ENCODE measurements at places on chromosomes 2 and 18. TPM values are rescaled to one million over a fixed set of nuclear protein-coding genes. Genes with fewer than 3 reads are reported as not detected.

Gene TXNDC2
- not detected for polyA plus RNA-seq

Gene C2orf72
- 2.6 TPM for polyA plus RNA-seq

Gene IL36A
- polyA plus RNA-seq: not detected

Gene UGT1A4
- 0.84 TPM for polyA plus RNA-seq

Gene CNNM4
- 3.7 TPM for polyA plus RNA-seq

Gene CCDC74A
- polyA plus RNA-seq: 10.5 TPM

DNA sequence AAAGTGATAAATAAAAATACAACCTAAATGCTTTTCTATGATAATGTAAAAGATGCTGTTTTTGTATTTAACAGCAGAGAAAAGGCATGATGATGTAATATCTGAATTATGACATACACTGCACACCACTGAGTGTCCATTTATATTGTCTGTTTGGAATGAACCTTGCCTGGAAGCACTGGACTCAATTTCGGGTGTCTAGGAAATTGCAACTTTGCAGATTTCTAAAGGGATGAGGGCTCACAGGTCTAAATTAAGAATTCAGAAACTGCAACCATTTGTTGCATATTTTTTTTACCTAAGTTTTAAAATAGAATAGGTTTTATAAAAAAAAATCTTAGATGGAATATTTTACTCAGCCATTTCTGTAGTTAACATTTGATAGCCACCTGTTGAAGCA lies 131.1 kb upstream of the EPC2 start:
- H3K4me3 ChIP-seq: no peak overlapping the region
- no peaks in the 10 kb centered on the region for H3K4me1 ChIP-seq
- no peak for DNase-seq
- H3K36me3 ChIP-seq: no peaks in the 10 kb centered on the region
- H3K27ac ChIP-seq: no peak overlapping the region
- no peaks in the 10 kb centered on the region for H3K27me3 ChIP-seq

- no peaks in the 10 kb centered on the region for H3K36me3 ChIP-seq
- DNase-seq: no peak
- peak overlapping the region; percentile 50 for H3K4me3 ChIP-seq
- no peak overlapping the region for H3K27ac ChIP-seq
Observed at GRCh38 chr2:71275939-71276310, 49.0 kb upstream of the PAIP2B start.

GRCh38 chr2:64363140-64363539 lies 90.8 kb upstream of the LGALSL start:
- no peak overlapping the region for H3K4me3 ChIP-seq
- H3K36me3 ChIP-seq: no peaks in the 10 kb centered on the region
- H3K27me3 ChIP-seq: no peaks in the 10 kb centered on the region

- H3K27me3 ChIP-seq: no peaks in the 10 kb centered on the region
- DNase-seq: no peak
Observed at GRCh38 chr2:53994818-53995808, 24.3 kb upstream of the PSME4 start.

DNA sequence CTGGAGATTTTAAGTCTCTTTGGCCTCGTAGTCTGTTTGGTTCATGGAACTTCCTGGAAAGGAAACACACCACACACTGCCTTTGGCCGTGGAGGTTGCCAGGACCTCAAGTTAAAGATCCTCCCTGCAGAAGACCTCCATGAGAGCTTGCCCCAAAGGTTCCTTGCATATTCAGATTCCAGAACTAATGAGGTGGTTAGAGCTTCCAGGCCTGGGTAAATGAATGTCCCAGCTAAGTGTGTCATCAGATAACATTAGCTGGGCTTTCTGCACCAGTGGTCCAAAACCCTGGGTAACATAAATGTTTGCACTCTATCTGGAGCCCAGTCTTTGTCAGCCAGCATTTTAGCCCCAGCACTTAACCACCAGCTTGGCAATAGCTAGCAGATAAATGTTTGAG lies 122.1 kb upstream of the EML6 start:
- no peak overlapping the region for H3K4me3 ChIP-seq
- H3K36me3 ChIP-seq: no peaks in the 10 kb centered on the region
- peak overlapping the region; percentile 72 for H3K27ac ChIP-seq
- peaks cover 3% of the 10 kb centered on the region for H3K4me1 ChIP-seq
- no peaks in the 10 kb centered on the region for H3K27me3 ChIP-seq

GRCh38 chr2:233849607-233850271 lies 4.6 kb downstream of the HJURP start:
- H3K4me3 ChIP-seq: no peak overlapping the region
- H3K36me3 ChIP-seq: no peaks in the 10 kb centered on the region
- DNase-seq: no peak
- no peaks in the 10 kb centered on the region for H3K4me1 ChIP-seq
- H3K27ac ChIP-seq: no peak overlapping the region

GRCh38 chr2:146651361-146651760 lies 1193.5 kb upstream of the ACVR2A start:
- no peak overlapping the region for H3K27ac ChIP-seq
- H3K4me3 ChIP-seq: no peak overlapping the region
- no peaks in the 10 kb centered on the region for H3K36me3 ChIP-seq
- DNase-seq: no peak

DNA sequence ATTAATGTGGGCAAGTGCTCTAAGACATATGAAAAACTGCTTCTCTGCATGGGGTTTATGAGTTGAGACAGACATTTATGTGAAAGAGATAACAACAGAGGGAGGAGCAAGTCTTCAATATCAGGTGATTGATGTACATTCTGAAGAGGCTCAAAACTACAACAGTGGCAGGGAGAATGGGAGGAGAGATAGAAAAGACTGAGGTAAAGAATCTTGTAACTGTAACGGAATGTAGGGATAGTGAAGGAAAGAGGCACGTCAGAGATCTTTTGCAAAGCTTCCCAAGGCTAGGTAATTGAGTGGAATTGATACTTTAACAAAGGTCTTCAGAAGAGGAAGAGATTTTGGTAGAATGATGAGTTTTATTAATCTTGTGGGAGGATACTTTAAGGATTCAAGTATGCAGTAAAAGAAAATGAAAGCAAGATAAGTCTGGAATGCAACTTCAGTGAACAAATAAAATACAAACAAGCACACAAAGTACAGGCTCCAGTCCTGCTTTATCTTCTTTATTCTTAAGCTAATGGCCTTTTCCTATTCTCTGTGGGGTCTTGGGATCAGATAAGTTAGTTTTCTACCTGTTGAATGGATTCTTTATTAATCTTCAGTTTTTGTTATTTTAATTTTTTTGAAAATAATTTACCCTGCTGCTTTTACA lies 15.0 kb downstream of the SMAD4 start:
- no peaks in the 10 kb centered on the region for H3K27me3 ChIP-seq
- peaks cover 11% of the 10 kb centered on the region for H3K36me3 ChIP-seq
- H3K4me1 ChIP-seq: peaks cover 20% of the 10 kb centered on the region
- no peak overlapping the region for H3K4me3 ChIP-seq
- H3K27ac ChIP-seq: no peak overlapping the region
- DNase-seq: no peak

DNA sequence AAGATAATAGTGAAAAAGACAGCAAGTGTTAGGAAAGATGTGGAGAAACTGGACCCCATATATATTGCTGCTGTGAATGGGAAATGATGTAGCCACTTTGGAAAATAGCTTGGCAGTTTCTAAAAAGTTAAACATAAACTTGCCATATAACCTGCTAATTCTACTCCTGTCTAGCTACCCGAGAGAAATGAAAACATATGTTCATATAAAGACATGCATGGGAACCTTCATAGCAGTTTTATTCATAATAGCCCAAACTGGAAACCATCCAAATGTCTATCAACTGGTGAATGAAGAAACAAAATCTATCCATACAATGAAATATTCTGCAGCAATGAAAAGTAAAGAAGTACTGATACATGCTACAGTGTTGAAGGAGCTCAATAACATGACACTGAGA lies 50.4 kb upstream of the NABP1 start:
- H3K27me3 ChIP-seq: no peaks in the 10 kb centered on the region
- no peak overlapping the region for H3K27ac ChIP-seq
- no peaks in the 10 kb centered on the region for H3K36me3 ChIP-seq

GRCh38 chr2:5176764-5177163 lies 515.4 kb upstream of the SOX11 start:
- H3K4me3 ChIP-seq: no peak overlapping the region
- no peak for DNase-seq

DNA sequence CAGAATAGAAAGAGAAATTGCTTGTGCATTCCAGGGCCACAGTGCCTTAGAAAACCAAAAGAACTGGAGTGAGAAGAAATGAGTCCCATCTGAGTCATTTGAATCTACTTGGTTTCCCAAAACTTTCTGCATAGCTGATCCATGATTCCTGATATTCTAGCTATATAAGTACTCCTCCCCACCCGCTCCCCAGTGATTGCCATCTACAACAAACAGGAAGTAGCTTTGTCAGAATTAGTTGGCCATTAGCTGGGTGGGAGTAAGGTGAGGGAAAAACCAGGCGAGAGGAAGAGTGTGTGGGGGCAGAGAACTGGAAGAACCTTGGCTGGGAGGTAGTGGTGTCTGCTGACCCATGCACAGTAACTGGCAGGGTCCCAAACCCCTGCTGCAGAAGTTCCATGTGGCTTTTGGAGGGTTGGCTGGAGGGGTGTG lies 122.1 kb downstream of the ACAA2 start:
- no peak overlapping the region for H3K27ac ChIP-seq
- H3K4me3 ChIP-seq: no peak overlapping the region
- H3K27me3 ChIP-seq: no peaks in the 10 kb centered on the region
- DNase-seq: no peak
- H3K36me3 ChIP-seq: no peaks in the 10 kb centered on the region

GRCh38 chr18:51133580-51134160 lies 63.8 kb downstream of the MEX3C start:
- H3K36me3 ChIP-seq: no peaks in the 10 kb centered on the region
- no peak overlapping the region for H3K27ac ChIP-seq
- no peaks in the 10 kb centered on the region for H3K27me3 ChIP-seq
- no peaks in the 10 kb centered on the region for H3K4me1 ChIP-seq

DNA sequence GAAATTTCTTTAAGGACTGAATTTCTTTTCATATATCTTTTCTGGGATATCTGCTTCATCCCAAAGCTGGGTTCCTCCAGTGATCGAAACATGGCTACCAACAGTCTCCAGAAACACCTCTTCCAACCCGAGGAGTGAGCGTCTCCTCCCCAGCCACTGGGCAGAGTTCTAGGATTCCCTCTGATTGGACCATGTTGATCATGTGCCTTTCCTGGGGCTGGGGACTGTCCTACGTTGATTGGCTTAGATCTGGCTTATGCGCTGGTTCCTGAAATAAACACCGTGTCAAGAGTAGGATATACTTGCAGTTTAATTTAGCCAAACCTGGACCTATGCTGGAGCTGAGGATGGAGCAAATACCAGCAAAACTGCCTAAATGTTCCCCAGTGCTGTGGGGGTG lies 55.5 kb upstream of the SLC16A14 start:
- no peaks in the 10 kb centered on the region for H3K36me3 ChIP-seq
- H3K27me3 ChIP-seq: no peaks in the 10 kb centered on the region
- H3K4me3 ChIP-seq: no peak overlapping the region
- peaks cover 1% of the 10 kb centered on the region for H3K4me1 ChIP-seq

- DNase-seq: no peak
- no peaks in the 10 kb centered on the region for H3K36me3 ChIP-seq
- H3K4me3 ChIP-seq: no peak overlapping the region
- no peaks in the 10 kb centered on the region for H3K27me3 ChIP-seq
- no peaks in the 10 kb centered on the region for H3K4me1 ChIP-seq
- H3K27ac ChIP-seq: no peak overlapping the region
Observed at GRCh38 chr18:54003195-54003594, 221.3 kb downstream of the MBD2 start.

- no peak overlapping the region for H3K4me3 ChIP-seq
- no peaks in the 10 kb centered on the region for H3K4me1 ChIP-seq
- no peak overlapping the region for H3K27ac ChIP-seq
- DNase-seq: no peak
Observed at GRCh38 chr2:17057109-17058017, 391.7 kb upstream of the CYRIA start.

Measured in kidney (tissue), 22 donors.